Stimulated activated CD4-positive, alpha-beta T cell treated with anti-CD3 and anti-CD28 coated beads, TNF-alpha, amount 100 ng/mL, for 1 hour (primary cell): ENCODE measurements at places on chromosomes 7 and 10.

GRCh38 chr7:155878250-155878649 lies 66.0 kb upstream of the SHH start:
- DNase-seq = no peak

GRCh38 chr10:34348021-34348420 lies 467.1 kb downstream of the PARD3 start:
- no peak for DNase-seq

GRCh38 chr7:50282813-50283605 lies 21.5 kb upstream of the IKZF1 start:
- DNase-seq = no peak

GRCh38 chr7:130090745-130091532 lies 20.6 kb downstream of the KLHDC10 start:
- DNase-seq = no peak

DNA sequence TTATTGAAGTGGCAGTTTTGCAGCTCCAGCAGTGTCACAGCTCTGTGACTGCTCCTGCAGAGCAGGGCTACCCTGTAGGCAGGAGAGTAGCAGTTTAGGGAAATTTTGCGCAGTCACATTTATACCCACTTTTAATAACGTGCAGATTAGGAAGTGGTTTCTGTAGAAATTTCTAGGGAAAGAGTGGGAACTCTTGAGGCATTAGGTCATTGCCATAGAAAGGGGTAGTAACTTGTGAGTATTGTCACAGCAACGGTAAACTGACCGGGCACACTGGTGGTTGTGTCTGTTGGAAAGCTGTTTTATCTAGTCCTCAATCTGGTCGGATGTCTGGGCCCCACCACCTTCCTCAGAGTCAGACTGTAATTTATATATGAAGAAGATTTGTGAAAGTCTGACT lies 51.9 kb downstream of the CDC14C start:
- no peak for DNase-seq

- no peak for DNase-seq
Measured at GRCh38 chr7:147833557-147833956, 757.0 kb upstream of the C7orf33 start.

- no peak for DNase-seq
Measured at GRCh38 chr7:1637155-1637554, 32.9 kb upstream of the ELFN1 start.

GRCh38 chr10:49141541-49142332 lies 7.9 kb upstream of the FAM170B start:
- DNase-seq = no peak

GRCh38 chr10:98466861-98467505 lies 20.2 kb upstream of the HPS1 start:
- no peak for DNase-seq

DNA sequence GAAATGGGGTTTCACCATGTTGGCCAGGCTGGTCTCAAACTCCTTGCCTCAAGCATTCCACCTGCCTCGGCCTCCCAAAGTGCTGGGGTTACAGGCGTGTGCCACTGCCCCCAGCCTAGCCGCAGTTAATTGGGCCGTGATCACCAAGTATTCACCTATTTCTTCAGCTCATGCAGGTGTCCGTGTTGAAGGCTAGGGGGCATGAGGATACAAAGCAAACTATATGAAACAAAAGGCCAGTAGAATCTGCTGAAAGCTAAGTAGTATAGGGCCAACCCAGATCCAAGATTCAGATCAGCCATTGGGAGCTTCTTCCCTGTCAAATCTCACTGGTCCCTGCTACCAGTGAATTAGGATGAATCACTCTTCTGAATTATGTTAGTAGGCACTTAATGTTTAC lies 73.4 kb downstream of the LRRC4 start:
- DNase-seq = no peak

DNA sequence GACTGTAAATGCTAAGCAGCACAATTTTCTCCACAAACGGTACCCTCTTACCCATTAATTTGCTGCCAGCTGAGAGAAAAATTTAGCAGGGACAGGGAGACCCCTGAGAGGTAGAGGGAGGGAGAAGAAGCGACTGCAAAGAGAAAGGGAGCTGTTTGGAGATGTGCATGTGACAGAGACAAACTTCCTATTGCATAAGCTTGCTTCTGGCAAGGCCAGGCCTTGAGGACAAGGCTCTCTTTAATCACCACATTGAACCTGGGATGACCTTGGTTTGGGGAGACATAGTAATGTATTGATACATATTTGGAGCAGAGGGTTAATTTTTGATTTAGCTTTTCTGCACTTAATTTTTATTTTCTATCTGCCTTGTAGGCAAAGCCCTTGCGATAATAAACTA lies 31.1 kb upstream of the HIBADH start:
- no peak for DNase-seq

- DNase-seq = no peak
Measured at GRCh38 chr10:84938117-84938905, 609.9 kb downstream of the CCSER2 start.

DNA sequence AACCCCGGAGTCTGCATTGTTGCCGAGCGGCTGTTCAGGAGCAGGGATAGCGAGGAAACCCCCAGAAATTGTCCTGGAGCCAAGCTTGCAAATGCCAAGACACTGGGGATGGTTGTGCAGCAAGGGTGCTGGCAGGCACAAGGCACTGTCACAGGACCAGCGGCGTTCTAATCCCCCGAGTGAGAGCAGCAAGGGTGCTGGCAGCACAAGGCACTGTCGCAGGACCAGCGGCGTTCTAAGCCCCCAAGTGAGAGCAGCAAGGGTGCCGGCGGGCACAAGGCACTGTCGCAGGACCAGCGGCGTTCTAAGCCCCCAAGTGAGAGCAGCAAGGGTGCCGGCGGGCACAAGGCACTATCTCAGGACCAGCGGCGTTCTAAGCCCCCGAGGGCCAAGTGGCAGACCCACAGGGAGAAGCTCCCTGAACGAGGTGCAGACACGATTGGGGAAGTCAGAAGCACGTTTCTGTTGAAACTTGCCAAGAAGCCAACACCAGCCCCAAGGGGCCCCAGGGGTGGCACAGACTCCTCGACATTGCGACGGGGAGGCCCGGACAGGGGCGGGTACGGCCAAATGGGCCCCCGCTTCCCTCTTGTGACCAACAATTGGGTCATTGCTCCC lies 40.4 kb upstream of the INPP5A start:
- DNase-seq = no peak

DNA sequence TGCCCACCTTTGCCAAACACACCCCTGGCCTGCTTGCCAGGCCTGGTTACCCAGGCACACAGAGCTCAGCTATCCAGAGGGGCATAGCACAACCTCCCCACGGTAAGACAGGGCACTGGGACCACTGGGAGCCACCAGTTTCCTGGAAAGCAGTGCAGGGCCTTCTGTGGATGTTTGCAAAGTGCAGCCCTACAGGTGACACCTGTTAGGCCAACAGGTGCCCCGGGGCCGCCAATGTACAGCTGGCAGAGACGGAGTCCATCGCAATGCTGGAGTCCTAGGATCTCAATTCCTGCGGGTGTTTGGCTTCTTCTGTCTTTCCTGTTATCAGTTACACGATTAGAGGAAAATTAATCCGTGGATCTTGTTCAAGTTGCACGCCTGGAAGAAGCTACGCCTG lies 94.9 kb downstream of the NPTX2 start:
- DNase-seq = no peak

DNA sequence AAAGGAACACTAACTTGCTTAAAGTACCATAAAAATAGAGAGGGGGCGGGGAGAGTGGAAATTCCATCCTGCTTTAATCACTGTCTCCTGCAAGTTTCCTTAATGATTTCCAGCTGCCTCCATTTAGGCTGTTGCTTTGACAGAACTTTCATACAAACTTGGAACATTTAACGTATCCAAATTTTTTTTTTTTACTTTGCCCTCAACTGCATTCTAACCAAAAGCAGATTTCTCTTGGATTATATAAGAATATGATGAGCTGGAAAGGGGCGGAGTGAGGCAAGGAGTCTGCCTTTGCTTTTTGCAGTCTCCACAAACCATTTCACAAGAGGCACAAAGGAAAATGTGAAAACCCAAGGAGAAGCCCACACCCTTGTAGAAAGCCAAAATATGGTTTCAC lies 46.6 kb upstream of the COL1A2 start:
- DNase-seq = no peak

- no peak for DNase-seq
Measured at GRCh38 chr10:95121904-95122303, 52.6 kb upstream of the CYP2C8 start.

DNA sequence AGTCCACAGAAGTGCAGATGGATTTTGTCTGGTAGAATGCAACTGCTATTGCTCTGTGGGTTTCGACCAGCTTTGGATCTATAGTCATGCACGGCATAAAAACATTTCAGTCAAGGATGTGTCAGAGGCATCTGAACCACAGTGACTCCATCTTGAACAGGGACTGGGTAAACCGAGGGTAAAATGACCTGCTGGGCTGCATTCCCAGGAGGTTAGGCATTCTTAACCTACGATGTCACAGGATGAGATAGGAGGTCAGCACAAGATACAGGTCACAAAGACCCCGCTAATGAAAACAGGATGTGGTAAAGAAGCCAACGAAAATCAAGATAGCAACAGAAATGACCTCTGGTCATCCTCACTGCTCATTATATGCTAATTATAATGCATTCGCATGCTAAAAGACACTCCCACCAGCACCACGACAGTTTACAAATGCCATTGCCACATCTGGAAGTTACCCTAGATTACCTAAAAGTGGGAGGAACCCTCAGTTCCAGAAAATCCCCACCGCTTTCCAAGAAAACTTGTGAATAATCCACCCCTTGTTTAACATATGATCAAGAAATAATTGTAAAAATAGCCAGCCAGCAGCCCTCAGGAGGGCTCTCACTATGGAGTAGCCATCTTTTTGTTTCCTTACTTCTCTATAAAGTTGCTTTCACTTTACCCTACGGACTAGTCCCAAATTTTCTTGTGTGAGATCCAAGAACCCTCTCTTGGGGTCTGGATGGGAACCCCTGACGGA lies 50.7 kb upstream of the CPXM2 start:
- DNase-seq = no peak

- no peak for DNase-seq
Measured at GRCh38 chr7:38057829-38058228, 120.2 kb upstream of the STARD3NL start.

- no peak for DNase-seq
Measured at GRCh38 chr7:151762583-151763245, 114.2 kb downstream of the PRKAG2 start.

DNA sequence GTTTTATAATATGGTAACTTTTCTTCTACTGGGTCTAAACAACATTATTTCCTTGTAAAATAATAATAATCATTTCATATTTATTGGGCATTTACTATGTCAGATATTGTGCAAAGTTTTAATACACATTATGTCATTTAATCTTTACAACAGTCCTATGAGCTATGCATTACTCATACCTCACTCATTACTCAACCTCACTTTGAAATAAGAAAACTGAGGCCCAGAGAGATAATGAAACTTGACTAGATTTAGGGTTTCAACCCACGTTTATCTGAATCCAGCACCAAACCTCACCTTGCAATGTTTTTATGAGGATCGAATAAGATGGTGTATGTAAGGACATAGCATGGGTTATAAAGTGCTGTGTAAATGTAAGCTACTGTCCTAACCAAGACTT lies 153.2 kb upstream of the SLC13A1 start:
- DNase-seq = no peak

GRCh38 chr10:3150366-3150765 lies 22.2 kb downstream of the PITRM1 start:
- DNase-seq = no peak

DNA sequence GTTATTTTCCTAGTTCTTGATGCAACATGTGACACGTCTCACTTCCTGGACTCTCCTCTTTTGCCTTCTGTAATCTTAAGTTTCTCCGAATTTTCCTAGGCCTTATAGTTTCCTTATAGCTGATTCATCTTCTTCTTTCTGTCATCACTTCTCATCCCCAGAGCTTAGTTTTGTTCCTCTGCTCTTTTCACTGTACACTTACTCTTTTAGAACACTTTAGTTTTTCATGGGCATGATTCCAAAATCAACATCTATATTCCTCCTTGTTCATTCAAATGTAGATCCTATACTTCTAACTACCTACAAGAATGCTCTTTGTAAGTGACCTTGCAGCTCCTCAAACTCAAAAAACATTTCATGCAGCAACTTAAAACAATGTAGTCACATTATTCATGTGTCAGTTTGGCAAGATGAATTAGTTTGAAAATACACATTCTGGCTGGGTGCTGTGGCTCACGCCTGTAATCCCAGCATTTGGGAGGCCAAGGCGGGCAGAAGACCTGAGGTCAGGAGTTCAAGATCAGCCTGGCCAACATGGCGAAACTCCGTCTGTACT lies 13.1 kb upstream of the SLC26A3 start:
- DNase-seq = no peak

GRCh38 chr7:140455743-140456142 lies 23.6 kb downstream of the MKRN1 start:
- DNase-seq = no peak

DNA sequence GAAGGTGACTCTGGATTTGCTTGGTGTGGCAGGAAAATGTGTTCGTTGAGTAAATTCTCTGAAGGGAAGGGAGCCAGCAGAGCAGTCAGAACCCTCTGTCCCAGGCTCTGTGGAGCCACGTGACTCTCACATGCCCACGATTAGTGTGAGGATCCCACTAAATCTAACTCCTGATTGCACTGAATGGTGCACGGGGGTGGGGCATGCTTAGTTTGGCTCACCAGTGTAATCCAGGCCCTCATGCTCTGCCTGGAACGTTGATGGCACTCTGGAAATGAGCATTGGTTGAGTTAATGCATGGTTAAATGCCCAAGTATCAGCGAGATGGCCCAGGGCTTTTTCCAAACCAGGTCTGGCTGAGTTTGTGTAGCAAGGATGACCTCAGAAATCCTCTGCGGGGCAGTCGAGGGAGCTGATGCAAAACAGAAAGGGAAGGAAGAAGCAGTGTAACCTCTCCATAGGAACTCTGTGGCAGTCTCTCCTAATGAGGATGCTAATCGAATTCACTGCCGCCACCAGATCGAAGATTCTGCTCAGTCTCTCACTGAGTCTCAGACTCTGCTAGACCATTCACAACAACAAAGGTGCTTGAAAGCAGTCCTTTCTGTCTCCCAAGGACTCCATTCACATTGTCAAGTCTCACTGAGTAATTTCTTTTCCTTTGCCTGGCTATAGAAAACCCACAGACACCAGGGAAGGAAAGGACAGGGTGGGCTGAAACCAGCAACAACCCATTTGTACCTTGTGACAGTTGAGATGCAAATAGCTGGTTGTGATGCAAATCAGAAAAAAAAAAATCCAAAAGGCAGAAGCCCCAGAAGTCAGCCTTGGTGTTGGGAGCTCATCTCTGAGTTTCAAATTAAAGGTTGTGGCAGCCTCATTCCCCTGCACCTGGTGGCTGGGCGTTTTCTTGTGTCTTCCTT lies 98.1 kb downstream of the C10orf105 start:
- DNase-seq = no peak
